ENCODE measurements at places on chromosomes 7 and 10.

DNA sequence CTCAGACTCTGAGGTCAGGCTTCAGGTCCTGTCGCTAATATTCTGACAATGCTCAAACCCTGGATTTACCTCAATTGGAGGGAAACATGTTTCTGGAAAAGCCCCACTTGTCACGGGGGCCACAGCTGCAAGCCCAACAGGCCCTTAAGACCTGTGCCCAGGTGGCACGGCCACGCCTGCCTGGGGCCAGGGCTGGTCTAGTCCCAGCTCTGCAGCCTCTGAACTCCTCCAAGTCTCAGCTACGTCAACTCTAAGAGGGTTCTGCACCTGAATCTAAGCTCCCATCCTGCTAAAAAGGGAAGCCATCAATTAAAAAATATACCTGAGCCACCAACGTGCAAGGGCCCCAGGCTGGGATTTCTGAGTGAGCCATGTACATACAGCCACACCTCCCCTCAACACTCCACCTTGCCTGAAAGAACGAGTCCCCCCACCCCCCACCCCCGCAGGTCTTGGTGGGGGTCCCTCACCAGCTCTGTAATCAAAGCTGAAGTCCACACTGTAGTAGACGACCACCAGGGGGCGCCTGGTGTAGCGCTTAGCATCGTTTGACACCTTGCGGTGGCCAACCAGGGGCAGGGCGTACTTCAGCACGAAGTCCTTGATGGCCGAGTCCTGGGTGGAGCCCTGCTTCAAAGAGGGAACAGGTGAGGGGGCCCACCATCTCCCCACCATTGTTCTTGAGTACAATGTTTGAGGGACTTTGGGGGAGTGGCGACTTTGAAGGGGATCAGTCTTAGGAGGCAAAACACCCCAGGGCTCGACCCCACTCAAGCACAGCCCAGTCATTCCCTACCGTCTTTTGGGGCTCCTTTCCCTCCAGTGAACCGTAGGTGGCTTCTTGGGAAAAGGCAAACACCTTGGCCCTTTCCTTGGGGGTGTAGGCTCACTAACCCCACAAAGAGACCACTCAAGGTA lies 22.6 kb downstream of the PDIA4 start:
- no peak for DNase-seq

GRCh38 chr7:108789451-108789850 lies 219.8 kb downstream of the DNAJB9 start:
- DNase-seq: no peak

DNA sequence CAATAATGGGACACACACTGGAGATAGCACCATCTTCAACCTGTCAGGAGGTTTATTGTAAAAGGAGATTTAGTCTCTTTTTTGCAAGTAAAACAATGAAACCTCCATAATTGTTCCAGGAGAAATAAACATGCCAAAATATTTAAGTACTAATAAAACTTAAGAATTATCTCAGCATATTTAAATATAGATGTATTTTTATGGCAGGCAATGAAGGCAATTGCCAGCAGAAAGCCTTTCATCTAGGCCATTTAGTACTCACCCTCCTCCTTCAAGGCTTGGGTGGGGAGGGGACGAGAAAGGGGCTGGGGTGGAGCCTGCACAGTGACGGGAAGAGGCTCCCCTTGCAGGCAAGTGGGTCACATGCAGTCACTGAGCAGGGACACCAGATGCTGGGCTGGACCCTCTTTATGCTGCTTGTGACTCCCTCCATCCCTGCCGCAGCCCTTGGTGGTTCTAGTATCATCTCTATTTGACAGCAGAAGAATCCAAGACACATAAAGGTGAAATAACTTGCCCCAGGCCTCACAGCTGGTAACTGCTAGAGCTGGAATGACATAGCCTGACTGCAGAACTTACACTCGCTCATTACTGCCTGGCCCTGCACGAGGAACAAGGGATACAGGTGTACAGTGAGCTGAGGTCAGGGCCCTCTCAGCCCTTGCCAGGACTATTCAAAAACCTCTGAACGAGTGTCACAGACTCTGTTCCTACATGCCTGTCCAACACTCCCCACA lies 449.5 kb upstream of the ZMIZ1 start:
- DNase-seq: no peak

GRCh38 chr7:31110331-31111108 lies 58.4 kb downstream of the ADCYAP1R1 start:
- DNase-seq: no peak

DNA sequence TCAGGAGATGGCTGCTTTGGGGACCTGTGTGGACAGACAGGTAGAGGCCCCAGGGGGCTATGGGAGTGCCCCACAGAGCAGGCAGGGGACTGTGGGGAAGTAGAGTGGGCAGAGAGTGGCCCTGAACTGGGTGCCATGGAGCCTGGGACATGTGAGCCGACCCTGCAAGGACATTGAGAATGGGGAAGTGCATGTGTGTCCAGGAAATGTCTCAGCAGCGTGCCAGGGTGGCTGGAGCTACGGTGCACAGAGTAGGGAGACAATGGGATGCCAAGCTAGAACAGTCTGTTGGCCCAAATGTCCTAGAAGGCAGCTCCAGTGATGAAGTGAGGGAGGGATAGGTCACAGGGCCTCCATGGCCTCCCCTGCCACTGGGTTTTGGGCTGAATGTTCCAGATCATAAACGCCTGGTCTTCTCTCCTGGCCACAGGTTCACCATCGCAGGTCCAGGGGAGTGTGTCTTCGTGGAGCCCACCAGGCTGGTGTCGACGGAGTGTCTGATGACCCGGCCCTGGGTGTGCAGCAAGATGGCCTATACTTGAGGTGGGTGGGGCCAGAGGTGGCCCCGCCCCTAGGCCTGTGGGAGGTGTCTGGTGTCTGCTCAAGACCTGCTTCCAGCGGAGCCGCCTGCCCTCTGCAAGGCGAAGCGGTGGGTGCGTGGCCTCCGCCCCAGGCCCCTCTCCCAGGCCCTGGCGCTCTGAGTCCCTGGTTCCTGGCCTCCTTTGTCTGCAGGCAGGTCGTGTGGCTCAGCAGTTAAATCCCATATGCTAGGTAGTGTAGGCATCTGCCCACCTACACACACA lies 20.5 kb downstream of the CLEC2L start:
- DNase-seq: no peak

DNA sequence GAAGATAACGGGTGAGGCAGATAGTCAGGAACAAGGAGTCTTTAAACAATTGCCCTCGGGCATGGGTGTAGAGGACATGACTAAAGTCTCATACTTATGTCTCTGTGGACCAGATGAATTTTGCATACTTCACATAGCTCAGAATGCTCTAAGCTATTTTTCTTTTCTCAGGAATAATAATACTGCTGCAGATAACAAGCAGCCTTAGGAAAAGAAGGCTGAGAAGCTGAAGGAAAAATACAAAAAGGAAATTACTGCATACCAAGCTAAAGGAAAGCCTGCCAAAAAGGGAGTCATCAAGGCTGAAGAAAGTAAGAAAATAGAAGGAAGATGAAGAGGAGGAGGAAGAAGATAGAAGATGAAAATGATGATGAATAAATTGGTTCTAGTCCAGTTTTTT lies 13.4 kb upstream of the ERCC6 start:
- peak; percentile 84 for DNase-seq

GRCh38 chr7:26583094-26583648 lies 281.2 kb downstream of the SKAP2 start:
- DNase-seq: no peak

GRCh38 chr10:47160261-47160908 lies 139.6 kb upstream of the GDF10 start:
- DNase-seq: no peak

- DNase-seq: no peak
These were observed 183.0 kb downstream of the RAPGEF5 start for GRCh38 chr7:22173685-22174573.

DNA sequence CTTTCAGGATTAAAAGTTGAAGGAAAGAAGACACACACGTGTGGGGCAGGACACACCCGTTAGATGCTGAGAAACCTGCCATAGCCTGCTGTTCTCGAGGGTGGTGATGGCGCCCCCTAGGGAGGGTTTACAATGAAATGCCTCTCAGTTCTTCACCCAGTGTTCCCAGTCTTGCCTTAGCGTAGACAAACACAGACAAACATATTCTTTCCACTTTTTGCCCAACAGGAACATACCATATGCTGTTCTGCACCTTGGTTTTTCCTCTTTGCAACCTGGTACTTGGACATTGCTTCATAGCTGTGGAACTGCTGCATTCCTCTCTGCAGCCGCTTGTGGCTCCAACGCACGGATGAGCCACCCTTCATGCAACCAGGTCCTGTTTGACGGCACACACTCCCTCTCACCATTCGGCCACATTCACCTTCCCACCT lies 23.3 kb upstream of the HSPA12A start:
- DNase-seq: no peak

- DNase-seq: no peak
These were observed 224.6 kb downstream of the WDR37 start for GRCh38 chr10:1280466-1281404.

DNA sequence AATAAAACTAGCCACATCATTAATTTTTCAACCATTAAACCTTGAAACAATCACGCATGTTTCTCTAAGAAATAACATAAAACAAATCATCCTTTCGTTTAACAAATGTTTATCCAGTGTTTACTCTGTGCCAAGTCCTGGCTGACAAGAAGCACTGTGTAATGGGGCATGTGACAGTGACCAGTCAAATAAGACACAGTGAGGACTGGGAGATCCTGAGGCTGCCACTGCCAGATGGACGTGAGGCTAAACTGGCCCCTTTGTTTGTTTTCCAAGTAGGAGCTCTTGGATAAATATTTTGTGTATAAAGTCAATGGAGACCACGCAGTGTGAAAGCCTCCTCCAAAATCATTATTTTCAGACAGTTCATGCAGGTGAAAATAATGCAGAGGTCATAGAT lies 626.2 kb downstream of the SUGCT start:
- DNase-seq: no peak

DNA sequence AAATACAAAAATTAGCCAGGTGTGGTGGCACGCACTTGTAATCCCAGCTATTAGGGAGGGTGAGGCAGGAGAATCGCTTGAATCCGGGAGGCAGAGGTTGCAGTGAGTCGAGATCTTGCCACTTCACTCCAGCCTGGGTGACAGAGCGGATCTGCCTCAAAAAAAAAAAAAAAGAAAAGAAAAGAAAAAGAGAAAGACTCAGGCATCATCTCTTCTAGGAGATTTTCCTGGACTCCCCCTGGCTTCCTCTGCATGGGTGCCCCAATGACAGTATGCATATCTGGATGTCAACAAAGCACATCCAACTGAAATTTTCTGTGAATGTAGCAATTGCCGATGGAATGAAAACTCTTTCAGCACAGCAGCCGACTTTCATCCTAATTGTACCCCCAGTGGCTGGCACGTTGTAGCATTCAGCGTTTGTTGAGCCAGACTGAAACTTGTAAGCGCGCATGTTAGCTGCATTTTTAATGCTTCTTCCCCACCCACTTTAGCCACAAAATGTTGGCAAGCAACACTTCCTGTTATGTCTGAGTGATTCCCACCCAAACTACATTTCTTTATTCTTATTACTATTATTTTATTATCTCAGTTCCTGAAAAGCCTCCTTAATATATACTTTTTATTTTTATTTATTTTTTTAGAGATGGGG lies 70.2 kb downstream of the PRTFDC1 start:
- DNase-seq: no peak

GRCh38 chr10:61051344-61051743 lies 107.4 kb upstream of the RHOBTB1 start:
- DNase-seq: no peak
